NCI-H187 (cell line): ENCODE measurements at places on chromosomes 1 and 21.

GRCh38 chr1:105632342-105633196, 1423.9 kb upstream of the PRMT6 start:
- DNase-seq: no peak

- DNase-seq: no peak
Measured at GRCh38 chr1:31861346-31861745, 45.5 kb upstream of the SPOCD1 start.

- no peak for DNase-seq
Measured at GRCh38 chr1:230495891-230496385, 69.8 kb upstream of the PGBD5 start.

DNA sequence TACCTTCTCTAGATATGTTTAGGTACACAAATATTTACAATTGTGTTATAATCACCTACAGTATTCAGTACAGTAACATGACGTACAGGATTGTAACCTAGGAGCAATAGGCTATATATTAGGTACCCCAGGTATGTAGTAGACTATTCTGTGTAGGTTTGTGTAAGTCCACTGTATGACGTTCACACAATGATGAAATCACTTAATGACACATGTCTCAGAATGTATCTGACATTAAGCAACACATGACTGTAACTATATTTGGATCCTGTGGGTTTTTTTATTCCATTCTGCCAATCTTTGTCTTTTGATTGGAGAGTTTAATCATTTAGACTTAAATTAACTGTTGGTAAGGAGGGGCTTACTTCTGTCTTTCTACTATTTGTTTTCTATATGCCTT, 52.1 kb downstream of the STYXL2 start:
- no peak for DNase-seq

DNA sequence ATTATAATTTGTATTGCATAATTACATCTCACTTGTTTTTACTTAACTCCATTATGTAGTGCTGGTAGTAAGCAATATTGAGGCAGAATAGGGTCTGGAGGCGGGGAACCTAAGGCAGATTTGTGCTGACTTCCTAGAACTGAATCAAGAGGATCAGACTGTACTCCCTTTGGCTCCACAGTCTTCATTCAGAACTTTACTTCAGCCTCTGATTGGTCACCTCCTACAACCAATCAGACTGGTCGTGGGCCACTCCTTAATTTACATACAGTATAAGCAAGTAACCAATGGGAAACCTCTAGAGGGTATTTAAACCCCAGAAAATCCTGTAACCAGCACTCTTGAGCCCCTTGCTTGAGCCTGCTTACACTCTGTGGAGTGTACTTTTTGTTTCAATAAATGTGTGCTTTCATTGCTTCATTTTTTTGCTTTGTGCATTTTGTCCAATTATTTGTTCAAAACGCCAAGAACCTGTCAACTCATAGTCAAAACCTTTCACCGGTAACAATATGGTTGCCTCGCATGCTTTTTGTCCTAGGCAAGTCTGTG, 31.6 kb downstream of the ZBTB8OS start:
- no peak for DNase-seq

- DNase-seq: no peak
Measured at GRCh38 chr1:82125119-82125518, 324.4 kb downstream of the ADGRL2 start.

- DNase-seq: no peak
Measured at GRCh38 chr1:75797273-75797588, 549 bp downstream of the MSH4 start.

- DNase-seq: no peak
Measured at GRCh38 chr1:148362216-148362611, 120.9 kb downstream of the PPIAL4G start.
